ENCODE measurements at places on chromosomes 7 and 10.

GRCh38 chr7:77409005-77409738 lies 7.0 kb downstream of the GSAP start:
- no peak for DNase-seq

DNA sequence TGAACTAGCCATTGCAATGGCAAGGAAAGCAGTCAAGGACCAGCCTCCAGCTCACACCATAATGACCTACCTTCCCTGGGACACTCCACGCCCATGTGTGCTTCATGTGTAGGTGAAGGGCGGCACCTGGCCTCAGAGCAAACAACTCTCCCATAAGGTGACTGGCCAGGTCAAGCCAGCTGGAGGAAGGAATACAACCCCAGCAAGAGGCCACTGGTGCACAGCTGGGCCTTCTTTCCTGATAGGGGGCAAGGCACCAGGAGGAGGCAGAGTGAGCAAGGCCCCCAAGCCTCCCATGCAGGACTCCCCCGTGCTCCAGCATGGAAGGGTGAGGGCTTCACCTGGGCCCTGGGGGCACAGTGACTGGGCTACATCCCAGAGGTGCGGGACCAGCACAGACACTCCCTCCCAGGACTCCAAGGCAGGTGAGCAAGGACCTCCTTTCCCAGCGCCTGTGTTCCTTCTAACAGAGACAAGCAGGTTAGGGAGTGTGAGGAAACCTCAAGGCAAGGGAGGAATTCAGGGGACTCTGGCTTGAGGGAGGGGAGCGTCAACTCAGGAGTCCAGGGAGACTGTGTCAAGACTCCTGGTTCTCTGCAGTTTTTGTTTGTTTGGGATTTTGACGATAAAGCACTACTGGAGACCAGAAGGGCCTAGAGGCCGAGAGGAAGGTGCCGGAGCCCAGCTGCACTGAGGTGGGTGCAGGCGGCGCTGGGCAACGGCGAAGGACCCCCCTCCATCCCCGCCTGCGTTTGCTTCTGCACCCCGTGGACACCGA lies 1.7 kb downstream of the PTPRN2 start:
- no peak for DNase-seq

DNA sequence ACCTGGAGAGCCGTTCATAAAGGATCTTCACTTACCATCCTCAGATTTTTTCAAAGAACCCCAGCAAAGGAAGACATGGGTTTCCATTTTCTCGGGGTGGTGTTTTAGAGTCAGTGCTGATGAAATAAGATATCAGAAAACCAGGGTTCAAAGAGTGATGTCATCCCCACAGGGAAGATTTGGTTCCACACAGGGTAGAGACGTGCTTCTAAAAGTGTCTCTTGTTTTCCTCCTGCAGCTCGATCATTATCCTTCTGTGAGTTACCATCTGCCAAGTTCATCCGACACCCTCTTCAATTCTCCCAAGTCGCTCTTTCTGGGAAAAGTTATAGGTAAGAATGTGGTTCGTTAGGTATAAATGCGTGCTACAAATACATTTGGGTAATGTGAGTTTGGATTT lies 323.8 kb upstream of the C7orf33 start:
- no peak for DNase-seq

- no peak for DNase-seq
Observed at GRCh38 chr10:110408203-110408871, 89.4 kb upstream of the DUSP5 start.

DNA sequence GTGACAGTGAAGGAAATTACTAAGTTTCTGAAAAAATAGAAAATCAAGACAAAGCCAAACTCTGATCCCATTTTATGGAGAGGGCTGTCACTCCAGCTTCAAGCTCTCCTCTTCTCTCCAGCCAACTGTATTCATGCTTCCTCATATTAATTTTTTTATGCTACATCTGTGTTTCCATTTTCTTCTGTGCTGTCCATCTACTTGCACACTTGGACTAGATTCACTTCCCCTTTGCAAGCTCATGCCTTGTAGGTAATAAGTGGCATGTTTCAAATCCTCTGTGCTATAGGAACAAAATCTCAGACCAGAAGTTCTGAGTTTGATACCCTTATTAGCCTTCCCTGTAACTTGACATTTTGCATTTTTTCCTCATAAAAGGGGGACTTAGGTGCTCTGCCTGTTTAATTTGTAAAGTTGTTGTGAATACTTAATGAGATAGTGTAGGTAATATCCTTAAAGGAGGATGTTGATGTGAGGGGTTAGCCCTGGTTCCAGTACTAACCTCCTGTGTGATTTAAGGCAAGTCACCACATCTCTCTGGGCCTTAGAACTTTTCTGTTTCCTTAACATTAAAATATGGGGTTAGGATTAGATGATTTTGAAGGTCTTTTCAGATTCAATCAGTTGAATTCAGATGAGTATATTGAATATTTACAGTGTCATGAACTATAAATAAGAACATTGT lies 358.8 kb downstream of the BBS9 start:
- no peak for DNase-seq

DNA sequence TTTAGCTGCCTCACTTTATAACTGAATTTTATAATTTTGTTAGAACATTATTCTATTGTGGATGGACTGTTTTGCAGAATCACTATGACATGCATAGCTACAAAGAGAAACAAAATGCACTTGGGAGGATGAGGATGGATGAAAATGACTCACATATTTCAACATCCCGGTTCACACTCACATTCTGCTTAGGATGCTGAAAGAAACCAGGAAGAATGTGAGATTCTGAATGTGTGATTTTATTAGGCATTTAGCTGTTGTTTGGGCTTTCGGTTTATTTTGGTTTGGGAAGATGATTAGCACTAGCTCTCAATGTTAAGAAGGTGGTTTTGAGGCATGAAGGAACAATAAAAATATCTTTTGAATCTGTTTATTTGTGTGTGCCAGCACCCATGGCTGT lies 235.5 kb downstream of the SEMA3E start:
- no peak for DNase-seq

- no peak for DNase-seq
Observed at GRCh38 chr10:15122477-15123030, 25.4 kb downstream of the RPP38 start.

DNA sequence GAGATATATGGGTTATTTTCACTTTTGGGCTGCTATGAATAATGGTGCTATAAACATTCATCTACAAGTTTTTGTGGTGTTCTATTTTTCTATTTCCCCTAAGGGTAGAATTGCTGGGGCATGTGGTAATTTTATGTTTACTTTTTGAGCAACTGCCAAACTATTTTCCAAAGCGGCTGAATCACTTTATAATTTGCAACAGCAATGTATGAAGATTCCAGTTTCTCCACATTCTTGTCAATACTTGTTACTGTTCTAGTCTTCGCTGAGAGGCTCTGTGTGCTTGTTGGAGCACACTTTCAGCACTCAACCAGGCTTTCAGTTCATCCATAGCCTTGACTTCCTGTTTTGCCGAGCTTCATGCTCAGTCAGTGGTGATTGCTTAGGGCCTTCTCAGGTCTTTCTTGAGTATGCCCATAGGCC lies 39.0 kb downstream of the ADK start:
- DNase-seq = no peak
